IPS-NIHi11 (cell line): ENCODE measurements at places on chromosomes 7 and 10.

- no peak for DNase-seq
Measured at GRCh38 chr10:129659508-129660268, 192.6 kb downstream of the MGMT start.

GRCh38 chr7:29463504-29464158 lies 100.0 kb upstream of the PRR15 start:
- DNase-seq: no peak

DNA sequence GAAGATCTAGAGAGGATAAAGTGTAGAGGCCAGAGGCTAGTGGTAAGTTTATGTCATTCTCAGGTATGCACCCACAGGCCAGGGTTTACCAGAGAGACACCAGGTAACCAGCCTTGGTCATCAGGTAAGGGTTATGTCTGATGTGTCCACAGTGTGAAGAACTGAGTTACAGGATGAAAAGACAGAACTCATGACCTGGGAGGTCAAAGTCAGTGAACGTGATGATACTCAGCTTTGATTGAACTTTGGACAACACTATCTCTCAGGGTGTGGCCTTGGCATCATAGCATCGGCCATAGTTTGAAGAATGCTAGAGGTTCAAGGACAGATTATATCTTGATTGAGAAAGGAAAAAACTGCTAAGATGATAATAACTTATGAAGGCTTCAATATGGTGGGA lies 37.5 kb downstream of the MGAM start:
- DNase-seq: no peak

DNA sequence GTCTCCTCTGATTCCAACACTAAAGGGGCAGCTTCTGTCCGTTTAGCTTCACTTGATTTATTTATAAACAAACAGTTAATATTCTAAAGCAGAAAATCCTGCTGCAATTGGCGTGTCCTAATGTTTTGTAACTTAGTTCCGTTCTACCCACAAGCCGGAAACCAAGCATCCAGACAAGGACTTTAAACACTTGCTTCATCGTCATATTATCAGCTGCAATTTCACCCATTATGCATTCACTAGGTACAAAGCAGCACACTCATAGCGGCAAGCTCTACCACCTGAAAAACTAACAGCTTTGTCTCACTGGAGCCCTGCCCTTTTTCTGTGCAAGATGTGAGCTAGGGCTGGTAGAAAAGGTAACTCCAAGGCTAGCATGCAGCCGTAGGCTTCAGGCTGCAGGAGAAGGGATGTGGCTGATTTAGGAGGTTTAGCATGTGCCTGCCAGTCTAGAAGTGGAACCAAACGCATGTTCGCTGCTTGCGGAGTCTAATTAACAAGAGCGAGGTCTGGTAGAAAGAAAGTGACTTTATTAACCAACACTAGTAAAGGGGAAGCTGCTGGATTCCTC lies 43.7 kb upstream of the BPGM start:
- no peak for DNase-seq

GRCh38 chr10:60731134-60731885 lies 47.0 kb upstream of the CDK1 start:
- no peak for DNase-seq

DNA sequence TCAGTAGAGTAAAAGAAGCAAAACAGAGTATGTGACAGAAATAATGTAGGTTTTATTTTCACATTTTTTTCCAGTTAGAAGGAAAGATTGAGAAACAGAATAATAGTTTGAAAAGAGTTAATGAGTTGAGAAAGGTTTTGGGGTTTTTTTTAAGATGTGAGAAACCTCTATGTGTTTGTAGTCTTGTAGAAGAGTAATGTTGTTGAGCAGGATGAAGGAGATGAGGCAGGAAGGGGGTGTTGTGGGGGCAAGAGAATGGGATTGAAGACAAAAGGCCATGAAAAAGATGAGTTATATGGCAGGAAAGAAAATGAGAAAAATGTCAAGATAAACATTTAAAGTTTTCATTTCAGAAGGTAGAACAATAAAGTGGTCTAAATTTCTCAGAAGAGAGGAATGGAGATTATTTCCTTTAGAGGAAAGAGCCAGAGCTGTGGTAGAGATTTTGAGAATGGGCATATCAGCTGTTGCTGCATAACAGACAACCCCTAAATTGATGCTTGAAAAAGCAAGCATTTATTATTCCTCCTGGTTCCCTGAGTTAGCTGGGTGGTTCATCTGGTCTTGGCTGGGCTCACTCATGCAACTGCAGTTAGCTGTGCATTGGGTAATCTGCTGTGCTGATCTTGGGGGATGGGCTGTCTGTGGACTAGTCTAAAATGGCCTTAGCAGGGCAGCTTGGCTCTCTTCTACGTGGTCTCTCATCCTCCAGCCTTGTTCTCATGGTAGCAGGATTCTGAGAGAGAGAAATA lies 27.1 kb downstream of the PCGF5 start:
- DNase-seq: peak; percentile 23

DNA sequence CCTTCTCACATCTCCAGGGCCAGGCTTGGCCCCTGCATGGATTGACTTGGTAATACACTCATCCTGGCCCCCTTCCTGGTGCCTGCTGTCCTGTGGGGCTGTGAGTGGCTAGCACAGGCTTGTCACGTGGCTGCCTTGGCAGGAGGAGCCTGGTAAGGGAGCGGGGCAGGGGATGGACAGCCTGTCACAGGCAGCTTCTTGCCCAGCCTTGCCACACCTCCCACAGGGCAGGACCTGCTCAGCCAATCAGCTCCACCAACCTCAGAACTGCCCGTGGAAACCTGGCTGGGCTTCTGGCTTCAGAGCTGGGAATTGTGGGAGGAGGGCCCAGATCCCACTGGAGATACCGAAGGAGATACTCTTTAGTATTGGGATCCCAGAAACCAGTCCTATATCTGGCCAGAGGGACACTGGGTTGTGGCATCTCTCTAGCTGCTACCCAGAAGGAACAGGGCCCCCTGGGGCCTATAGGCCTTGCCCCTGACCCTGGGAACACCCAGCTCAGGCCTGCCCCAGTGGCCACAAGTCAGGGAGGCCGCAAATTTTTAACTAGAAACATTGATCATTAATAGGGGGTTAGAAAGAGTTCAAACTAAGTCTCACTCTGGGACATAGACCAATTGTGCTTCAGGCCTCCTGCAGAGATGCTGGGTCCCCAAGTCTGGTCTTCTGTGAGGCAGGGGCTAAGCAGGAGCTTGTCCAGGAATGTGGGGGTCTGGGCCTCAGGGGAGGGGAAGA lies at the start of gene HOGA1:
HOGA1 (plus strand) TSS at position 330 of the 738 bp plus-strand sequence; CDS start at position 645, 315 bp downstream.
- peak; percentile 94 for DNase-seq
